ENCODE measurements at places on chromosomes 5 and 9.

DNA sequence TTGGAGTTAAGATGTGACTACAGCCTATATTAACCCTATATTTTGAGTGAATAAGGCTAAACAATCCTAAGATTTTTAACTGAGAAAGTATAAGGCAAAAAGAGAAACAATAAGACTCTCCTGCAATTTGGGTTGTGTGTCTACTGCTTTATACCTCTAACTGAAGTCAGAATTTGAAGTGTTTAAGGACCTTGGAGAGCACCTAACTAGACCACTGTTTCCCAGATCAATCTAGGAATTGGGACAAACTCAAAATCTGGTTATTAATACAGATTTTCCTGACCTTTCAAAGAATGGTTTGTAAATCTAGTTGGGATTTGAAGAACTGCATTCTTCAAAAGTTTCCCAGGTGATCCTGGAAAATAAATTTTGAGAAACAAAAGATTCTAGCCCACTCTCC is 42.1 kb downstream of the GABRA1 start:
- DNase-seq = no peak

GRCh38 chr9:123395689-123396511 is 39.9 kb downstream of the CRB2 start:
- no peak for DNase-seq

DNA sequence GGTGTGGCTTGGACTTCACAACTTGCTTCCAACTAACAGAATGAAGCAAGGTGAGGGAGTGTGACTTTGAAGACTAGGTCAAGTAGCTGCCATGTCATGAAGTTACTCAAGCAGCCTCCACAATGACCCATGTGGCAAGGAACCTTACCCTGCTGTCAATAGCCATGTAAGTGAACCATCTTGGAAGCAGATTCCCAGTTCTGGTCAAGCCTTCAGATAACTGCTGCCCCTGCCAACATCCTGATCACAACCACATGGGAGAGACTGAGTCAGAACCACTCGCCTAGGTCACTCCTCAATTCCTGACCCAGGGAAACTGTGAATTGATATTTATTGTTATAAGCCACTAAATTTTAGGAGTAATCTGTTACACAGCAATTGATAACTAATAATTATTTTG is 10.9 kb downstream of the ZCCHC10 start:
- DNase-seq = no peak

DNA sequence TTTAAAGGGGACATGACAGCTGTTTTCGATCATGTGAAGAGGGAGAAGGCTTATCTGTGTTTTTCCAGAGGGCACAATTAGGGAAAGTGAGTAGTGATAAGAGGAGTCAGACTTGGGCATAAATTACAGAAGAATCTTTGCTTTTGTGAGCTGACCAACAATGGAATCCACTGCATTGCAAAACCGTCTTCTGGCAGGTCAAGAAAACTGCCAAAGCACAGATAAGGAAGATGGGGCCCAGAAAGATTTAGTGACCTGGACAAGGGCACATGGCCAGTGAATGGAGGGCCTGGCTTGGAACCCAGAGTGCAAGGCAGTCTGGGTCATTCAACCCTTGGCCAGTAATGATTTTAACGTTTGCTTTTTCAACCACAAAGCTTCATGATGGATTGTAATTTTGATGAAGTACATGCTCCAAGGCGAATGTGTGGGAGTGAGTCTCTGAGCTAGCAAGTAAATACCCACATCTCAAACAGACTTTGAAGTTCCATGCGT is 153.2 kb upstream of the MAST4 start:
- no peak for DNase-seq

DNA sequence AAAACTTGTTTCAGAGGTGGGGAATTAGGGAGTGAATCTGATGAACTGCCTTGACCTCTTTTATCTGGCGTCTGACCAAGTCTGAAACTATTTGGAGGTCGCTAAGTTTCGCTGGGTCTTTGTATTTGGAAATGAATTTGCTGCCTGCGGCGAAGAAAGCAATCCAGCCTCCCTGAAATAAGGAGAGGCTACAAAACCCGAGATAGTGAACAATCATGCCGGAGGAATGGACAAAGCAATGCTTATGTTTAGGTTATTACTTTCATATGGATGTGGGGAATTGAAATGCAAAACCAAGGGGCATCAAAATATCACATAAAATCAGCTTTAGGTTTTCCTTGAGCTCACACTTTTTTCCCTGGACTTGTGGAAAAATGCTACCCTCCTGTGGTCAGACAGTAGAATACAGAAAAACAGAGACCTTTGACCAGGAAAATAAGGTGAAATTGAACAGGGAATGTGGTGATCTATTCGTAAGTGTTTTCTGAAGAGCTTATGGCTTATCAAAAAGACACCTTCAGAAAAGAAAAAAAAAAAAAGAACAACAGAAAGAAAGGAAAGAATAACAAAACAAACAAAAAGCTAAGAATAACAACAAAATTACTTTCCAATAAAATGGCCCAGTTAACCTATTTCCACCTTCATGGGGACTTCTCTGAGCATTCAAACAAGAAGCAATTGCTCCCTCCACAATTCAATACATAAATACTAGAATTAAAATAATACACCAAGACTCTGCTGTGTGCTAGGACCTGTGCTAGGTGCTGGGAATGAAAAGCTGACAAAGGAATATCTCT is 68.6 kb upstream of the DPYSL3 start:
- no peak for DNase-seq

GRCh38 chr5:112068593-112068992 is 311.6 kb upstream of the NREP start:
- no peak for DNase-seq

DNA sequence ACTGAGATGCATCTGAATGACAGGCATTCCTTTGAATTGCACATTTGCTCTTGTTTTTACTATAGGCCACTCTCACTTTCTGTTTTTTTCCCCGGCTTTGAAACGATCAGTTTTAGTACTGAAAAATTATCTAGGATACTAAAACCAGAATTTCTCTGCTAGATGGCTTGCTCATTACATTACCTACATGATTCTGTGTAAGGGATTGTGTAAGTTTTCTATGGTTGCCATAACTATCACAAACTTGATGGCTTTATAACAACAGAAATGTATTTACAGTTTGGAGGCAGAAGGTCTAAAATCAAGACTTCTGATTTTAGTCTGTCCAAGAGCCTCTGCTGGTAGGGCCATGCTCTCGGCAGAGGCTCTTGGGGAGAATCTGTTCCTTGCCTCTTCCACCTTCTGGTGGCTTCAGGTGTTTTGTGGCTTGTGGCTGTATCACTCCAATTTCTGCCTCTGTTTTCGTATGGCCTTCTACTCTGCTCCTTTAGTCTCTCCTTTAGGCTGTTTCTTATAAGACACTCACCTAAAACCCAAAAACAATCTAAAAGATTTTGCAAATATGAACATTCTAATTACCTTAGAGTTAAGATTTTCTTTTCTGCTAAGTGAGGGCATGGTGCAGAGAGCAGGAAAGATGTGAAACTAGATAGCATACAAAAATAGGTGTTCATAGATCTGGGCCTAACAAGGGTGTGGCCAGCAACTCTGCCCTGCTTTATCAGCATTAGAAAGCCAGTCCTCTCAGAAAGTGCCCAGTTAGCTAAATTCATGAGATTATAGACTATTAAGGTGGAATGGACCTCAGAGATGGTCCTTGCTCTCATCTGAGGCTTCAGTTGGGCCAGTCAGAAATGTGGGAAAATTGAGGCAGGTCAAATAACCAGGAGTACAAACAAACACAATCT is 93.3 kb upstream of the CDKN2B start:
- DNase-seq = no peak

DNA sequence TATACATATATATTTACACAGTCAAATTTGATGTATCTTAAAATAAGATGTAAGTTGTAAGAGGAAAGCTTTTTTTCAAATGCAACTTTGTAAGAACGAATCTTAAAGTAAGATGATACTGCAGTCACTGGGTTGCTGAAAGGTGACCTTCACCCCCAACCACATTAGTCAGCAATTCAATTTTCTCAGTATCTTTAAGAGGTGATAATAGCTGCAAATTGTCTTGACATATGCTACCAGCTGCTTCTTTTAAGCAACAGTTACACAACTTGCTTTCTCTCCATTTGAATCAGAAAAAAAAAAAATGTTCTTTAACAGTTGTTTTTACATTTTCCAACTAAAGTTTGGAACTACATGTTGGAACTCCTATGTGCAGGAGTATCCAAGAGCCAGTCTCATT is 246.6 kb upstream of the CCNG1 start:
- no peak for DNase-seq

DNA sequence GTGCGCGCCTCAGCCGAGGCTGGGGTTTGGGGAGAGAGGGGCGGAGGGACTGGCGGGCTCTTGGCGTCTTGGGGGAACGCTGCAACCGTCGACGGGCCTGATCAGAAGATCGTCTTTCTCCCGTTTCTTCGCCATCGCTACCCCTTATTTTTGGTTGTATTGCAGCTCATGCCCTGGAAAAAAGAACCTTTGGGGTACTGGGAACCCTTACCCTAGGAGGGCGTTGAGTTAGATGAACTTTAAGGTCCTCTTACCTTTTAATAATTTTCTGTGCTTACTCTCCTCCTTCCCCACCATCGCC is 719 bp downstream of the PAIP2 start:
- DNase-seq = no peak

GRCh38 chr5:42557689-42558088 is 134.4 kb downstream of the GHR start:
- DNase-seq = no peak

DNA sequence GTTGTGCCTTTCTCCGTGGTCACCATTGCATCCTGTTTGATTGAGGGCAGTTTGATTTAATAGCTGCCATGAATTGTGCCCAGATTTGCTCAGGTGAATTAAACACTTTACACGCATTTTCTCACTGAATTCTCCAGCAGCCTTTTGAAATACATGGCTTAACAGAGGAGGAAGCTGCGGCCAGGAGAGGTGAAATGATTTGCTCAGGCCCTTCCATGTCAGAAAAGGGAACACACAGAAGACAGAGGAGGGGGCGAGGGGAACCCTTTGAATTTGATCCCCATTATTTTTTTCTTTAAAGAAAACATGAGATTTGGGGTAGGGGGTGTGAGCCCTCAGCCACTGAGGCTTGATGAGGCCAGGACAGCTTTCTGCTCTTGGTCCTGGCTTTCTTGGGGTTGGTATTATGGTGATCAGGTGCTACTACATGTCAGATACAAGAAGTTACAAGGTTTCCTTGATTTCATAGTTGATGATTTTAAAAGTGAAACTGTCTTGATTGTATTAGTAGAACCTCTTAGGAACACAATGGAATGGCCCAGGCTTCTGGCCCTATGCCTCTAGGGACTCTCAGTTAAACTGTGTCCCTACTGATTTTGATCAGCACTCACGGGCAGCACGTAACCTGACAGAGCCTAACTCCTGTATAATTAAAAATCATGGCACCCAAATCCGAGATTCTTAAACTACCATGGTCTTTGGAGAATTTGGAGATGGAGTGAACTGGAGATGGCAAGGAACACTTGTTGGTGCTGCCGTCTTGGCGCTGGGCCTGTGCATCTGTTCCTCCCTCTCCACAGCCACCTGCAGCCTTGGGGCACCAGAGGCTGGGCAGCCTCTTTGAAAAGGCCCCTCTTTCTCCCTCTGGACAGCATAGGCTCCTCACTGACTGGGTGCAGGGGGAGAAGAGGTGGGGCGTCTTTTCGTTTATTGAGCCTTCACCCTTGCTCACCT is 107.9 kb downstream of the TRIO start:
- no peak for DNase-seq

DNA sequence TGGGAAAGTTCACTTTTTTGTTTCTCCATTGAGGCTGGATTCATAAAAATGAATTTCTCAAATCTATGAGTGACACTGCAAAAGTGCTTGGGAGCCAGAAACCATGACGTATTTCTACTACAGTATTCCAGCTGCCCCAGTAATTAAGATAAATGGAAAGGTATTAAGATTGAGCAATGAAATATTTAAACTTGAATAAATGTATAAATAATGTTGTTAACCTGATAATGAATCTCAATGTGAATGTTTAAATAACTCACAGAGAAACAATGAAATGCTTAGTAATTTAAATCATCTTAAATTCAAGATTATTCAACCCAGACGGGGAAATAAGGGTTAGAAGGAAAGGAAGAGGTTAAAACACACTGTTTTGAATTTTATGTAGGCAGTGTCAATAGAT is 11.2 kb upstream of the SRP19 start:
- DNase-seq = no peak

- no peak for DNase-seq
Observed at GRCh38 chr9:137968235-137968634, 90.7 kb downstream of the CACNA1B start.

- no peak for DNase-seq
Observed at GRCh38 chr5:43433382-43433781, 21.2 kb upstream of the CCL28 start.

- no peak for DNase-seq
Observed at GRCh38 chr5:35857606-35858205, 1.0 kb downstream of the IL7R start.

All from T1000 (cell line).